ENCODE measurements at places on chromosomes 5 and 9. TPM values are rescaled to one million over a fixed set of nuclear protein-coding genes. Genes with fewer than 3 reads are reported as not detected.
A peak's percentile ranks its signal among the peaks of the same experiment; 100 is the strongest.

GRCh38 chr5:128470663-128471062, 67.4 kb downstream of the FBN2 start:
- DNase-seq, result peak; percentile 62

FUT7 gene
- not detected for total RNA-seq

GRCh38 chr9:13205824-13206223, 73.7 kb downstream of the MPDZ start:
- DNase-seq, result no peak

- no peak for DNase-seq
These were observed 227.0 kb downstream of the ELAVL2 start for GRCh38 chr9:23598994-23599393.

DNA sequence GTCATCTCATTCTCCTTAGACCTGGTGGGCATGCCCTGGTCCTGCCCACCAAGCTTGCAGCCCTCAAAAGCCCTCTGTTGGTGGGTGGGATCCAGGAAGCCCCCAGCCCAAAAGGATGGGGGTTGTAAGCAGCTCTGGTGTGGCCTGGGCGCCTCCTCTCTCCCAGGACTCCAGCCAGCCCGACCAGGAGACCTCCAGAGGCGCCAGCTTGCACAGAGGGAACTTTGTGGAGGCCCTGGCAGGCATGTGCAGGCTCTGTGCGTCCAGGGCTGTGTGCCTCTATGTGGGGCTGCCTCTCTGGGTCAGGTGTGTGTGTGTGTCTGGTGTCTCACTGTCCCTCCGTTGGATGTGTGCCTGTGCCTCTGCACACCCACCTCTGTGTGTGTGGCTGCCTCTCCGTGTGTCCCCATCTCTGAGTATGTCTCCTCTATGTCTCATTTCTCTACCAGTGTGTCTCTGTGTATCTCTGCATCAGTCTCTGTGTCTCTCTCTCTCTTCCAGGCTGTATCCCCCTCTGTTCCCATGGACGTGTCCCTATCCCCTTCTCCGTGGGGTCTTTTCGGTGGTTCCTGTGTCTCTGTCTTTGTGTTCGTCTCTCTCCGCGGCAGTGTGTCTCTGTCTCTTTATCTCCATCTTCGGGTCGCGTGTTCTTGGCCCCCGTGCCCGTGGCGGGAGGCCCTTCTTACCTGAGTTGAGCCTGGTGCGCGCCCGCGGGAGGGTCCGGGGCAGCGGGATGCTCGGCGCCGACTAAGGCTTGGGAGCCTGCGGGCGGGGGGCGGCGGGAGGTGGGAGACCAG, 501 bp downstream of the ENHO start:
- no peak for DNase-seq

DNA sequence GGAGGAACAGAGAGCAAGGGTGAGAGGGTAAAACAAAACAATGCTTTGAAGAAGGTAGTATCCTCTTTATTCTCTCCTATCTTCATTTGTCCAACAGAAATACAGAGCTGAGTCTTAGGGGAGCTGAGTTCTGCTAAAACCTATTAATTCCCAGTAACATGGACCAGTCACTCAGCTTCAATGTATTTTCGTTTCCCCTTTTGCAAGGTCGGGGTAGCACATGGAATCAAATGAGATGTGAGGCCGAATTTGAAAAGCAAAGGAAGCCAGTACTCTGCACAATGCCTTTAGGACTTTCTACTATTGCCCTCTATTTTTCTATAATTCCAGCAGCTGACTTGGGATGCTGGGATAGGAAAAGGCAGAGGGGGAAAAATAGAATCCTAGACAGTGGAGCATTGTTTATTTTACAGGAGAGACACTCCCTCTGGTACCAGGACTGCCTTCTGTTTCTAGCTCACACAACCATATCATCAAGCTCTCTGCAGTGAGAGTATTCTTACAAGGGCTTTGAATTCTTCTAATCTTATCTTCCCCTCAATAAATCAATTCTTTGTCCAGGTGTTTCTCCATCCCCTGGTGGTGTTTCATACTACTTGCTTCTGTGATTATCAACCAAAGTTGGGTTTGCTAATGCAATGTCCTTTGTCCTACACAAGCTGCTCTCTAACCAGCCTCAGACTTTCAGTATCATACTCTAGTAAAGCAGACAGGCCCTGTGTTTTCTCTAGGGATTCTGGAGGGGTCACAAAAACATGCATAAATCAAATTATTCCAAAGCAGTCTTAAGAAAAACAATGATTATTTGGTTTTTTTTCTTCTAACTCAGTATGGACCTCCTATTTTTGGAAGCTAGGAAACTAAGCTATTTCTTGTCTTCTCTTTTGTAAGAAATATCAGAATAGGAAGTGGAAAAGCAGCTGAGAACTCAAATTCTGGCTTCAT, 341.5 kb downstream of the OSTF1 start:
- DNase-seq, result no peak

GRCh38 chr5:89292487-89292886, 409.5 kb upstream of the MEF2C start:
- DNase-seq, result no peak

DNA sequence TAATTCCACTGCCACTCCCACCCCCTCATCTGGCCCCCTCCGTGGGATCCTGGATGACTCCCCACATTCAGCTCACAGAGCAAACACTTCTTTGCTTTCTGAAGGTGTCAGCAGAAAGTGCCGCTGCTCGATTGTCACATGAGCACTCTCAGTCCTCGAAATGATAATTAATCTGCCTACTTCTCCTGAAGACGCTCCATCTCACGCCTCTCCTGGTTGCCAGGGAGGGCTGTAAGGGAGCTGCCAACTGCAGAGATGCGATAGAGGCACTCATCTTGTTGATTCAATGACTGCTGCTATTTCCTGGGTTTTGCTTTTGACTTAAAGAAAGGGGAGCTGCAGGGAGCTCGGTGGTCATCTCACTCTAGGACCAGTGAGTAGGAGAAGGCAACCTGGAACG, 206.5 kb downstream of the DAB2IP start:
- DNase-seq, result no peak

DNA sequence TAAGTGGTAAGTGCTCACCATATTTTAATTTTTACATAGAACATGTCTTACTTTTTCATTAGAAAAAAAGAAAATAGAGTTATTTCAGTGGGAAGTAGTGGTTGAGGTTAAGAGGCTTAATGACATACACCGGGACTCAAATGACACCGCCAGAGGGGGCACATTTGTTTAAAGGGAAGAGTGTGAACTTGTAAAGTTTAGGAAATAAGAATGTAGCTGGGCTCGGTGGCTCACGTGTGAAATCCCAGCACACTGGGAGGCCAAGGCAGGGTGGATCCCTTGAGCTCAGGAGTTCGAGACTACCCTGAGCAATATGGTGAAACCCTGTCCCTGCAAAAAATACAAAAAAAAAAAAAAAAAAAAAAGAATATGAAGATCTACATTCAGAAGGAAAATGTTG, 43.4 kb upstream of the TNFAIP8 start:
- no peak for DNase-seq

DNA sequence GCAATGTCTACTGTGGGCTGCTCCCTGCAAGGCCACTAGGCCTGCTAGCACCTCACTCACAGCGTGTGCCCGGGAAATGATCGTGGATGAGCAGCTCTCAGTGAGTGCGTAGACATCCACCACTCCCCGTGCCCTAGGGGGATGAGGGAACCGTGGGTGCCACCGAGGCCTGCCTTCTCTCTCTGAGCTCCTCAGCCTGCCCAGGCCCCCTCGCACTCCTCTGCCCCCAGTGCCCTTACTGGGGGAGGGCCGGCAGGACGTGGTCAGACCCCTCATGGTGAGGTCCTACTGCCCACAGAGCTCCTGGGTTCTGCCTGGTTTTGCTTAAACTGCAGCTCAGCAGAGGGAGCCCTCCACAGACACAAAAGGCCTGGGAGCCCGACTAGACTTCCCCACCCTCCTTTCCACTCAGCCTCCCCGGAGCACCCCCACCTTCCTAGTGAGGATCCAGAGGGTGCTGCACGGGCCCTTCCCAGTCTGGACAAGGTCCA, 220.0 kb downstream of the CACNA1B start:
- no peak for DNase-seq

GRCh38 chr5:50853151-50853550, 186.7 kb downstream of the PARP8 start:
- DNase-seq, result no peak

DNA sequence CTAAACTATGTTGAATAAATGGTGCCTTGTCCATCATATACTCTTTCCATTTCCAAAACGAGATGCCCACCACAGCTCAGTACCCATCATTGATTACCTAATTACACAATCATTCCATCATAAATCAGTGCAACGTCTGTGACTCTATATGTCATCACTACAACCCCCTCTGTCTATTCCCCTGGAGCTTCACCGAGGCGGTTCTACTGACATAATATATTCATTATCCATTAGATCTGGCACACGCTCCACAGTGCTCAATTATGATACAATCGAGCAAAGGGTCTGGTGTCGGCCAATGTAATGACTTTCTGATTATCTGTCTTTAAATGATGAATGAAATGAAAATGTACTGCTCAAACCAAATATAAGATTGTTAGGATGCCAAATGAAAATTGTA, 1737.7 kb upstream of the WWC1 start:
- no peak for DNase-seq

- peak; percentile 8 for DNase-seq
These were observed 711 bp downstream of the PGGT1B start for GRCh38 chr5:115262011-115262320.

CDH9 gene
- total RNA-seq, result not detected

GRCh38 chr9:115264313-115264712, 146.4 kb upstream of the TNC start:
- DNase-seq, result peak; percentile 71

PDE6A gene
- total RNA-seq, result not detected

SHISAL2B gene
- not detected for total RNA-seq

GLRA1 gene
- total RNA-seq, result not detected

All from IMR-90 (cell line).